Activated CD4-positive, alpha-beta T cell treated with anti-CD3 and anti-CD28 coated beads, Interleukin-2, amount 10 ng/mL, durations not matched to agents 7 days and 5 days (primary cell): ENCODE measurements at places on chromosomes 3 and 15.

- DNase-seq = no peak
Observed at GRCh38 chr15:45351227-45351626, 27.1 kb downstream of the GATM start.

GRCh38 chr3:59704292-59704691 is 654.5 kb upstream of the CFAP20DC start:
- DNase-seq = no peak

GRCh38 chr3:182650568-182651128 is 142.7 kb upstream of the ATP11B start:
- no peak for DNase-seq

DNA sequence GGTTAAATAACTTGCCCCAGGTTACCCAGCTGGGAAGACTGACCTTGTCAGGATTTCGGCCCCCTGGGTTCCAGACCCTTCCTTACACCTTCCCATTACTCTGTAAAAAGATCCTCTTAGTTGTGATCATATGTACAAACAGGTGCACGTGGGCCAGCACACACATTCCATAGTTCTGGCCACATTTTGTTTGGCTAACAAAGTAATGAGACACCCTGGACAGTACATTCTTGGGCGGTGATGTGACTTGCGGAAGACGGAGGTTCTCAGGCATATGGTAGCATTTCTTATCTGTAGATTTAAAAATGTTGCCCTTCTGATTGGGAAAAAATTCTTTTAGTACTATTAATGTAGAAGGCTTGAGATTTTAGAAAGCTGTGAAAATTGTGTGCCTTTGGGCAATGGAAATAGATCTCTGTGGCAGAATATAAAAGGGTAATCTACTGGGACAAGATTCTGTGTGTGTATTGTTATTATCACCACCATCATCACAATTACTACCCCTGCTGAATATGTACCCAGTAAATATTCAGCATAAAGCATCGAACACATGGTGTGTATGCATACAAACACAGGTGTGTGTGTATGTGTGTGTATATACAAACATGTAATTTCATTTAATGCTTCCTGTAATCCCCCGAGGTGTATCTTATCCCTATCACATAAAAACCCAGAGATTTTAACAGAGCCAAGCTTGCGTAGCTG is 205.4 kb upstream of the UBE2E1 start:
- no peak for DNase-seq

DNA sequence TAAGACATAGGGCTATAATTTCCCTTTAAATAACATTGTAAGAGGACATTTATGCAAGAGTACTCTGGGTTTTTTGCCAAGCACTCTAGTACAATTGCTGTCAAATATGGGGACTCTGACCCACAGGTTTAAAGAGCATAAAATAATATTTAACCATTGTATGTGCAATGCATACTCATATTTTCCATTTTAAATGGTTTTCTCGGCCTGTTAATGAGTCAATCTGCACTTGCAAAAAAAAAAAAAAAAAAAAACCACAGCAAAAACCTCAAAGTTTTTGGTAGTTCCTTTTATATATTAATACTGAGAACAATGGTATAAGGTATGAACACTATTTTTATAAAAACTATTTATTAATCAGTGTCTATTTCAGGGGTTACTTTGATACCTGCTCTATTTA is 304.0 kb upstream of the CBLB start:
- no peak for DNase-seq

DNA sequence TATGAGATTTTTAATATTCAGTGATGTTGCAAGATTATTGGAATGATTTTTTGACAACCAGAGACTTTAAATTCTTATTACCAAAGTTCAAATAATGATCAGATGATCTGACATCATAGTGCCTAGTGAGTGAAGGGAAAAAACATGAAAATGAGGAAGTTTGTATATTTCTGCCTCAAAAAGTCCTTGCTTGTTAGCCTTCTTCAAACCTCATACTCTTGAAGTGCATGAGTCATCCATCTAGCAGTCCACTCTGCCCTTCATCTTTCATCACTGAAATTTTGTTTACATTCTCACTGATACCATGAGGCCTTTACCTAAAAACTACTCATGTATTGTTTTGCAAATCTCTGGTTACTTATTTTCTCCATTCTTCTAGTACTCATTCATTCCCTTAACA is 23.9 kb upstream of the OR5H6 start:
- no peak for DNase-seq

DNA sequence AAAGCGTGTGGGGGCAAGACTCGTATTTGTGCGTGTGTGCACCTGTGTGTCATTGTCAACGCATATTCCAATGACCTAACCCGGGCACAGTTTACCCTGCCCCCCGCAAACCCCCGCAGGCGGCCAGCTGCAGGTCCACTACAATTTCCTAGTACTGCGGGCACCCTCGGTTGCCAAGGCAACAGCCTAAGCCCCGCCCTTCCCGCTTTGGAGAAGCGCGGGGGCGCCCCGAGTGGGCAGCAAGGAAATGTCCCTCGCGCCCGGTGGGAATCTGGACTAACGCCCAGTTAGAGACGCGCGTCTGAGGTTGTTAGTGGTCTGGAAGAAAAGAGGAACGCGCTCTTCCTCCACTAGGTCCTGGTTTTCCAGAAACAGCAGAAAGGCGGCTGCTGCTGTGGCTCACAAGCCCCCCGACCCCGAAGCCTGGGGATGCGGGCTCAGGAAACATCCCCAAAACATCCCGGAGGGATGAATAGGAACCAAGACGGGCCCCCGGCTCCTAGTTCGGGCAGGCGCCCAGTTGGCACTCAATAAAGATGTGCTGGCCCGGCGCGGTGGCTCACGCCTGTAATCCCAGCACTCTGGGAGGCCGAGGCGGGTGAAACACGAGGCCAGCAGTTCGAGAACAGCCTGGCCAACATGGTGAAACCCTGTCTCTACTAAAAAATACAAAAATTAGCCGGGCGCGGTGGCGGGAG is 1.1 kb downstream of the ABHD14A start:
- DNase-seq = peak; percentile 25

DNA sequence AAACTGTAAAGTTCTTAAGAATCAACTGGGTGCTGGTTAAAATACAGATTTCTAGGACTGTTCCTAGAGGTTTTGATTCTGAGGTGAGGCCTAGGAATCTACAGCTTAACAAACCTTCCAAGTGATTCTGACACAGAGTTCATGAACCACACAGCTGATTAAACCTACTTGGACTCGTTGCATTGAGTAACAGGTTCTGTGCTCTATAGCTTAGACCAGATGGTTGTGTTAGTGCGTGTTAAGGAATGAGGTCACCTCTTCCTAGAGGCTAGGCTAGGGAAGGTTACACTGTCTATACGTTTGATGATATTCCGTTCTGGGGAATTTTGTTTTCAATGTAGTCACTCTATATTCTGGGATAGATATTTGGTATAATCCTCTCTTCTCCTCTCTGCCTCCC is 21.9 kb downstream of the EID1 start:
- no peak for DNase-seq

DNA sequence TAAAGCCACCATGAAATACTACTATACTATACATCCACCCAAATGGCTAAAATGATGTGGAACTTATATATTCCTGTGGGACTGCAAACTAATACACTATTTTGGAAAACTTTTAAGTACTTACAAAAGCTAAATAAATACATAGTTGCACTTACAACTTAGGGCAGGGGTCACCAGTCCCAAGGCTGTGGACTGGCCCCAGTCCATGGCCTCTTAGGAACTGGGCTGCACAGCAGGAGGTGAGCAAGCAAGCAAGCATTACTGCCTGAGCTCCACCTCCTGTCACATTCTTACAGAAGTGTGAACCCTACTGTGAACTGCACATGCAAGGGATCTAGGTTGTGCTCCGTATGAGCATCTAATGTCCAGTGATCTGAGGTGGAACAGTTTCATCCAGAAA is 18.1 kb downstream of the PIGB start:
- no peak for DNase-seq
